ENCODE measurements at places on chromosomes 11 and 22.

- peak; percentile 48 for DNase-seq
These were observed 6.5 kb upstream of the SPON1 start for GRCh38 chr11:13955971-13956421.

DNA sequence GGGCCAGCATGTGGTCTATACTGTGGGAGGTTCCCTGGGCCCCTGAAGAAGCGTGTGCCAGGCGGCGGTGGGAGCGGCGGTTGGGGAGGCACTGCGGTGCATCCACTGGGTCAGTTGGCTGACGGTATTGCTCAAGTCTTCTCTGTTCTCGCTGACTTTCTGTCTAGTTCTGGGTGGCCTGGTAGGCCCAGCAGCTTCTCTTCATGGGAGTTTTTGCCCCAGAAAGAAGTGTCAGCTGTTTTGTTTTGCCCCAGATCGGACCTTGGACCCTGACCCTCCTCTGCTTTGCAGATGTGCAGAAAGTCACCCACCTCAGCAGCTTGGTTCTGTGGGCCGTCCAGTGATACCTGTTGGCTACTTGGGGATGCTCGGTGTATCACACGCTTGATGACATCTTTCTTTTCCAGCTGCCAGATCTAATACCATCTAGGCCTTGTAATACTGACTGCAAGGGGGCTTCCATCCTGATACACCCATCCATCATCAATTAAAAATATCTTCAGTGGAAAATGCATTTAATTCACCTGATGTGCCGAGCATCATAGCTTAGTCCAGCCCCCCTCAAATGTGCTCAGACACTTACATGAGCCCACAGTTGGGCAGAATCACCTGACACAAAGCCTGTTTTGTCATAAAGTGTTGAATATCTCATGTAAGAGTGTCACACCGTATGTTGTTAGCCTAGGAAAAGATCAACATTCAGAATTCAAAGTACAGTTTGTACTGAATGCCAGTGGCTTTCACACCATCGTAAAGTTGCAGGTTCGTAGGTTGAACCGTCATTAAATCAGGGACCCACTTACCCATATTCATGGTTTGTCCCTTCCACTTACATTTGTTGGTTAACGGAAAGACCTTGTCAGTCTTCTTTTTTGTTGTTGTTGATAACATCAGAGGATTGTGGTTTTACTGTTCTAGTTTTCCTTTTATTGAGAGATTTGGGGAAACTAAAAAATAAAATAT, 13.9 kb downstream of the ZBED4 start:
- DNase-seq: no peak

- DNase-seq: no peak
These were observed 33.1 kb upstream of the IPO7 start for GRCh38 chr11:9351321-9351881.

- no peak for DNase-seq
These were observed 66.6 kb downstream of the TP53I11 start for GRCh38 chr11:44884056-44884455.

DNA sequence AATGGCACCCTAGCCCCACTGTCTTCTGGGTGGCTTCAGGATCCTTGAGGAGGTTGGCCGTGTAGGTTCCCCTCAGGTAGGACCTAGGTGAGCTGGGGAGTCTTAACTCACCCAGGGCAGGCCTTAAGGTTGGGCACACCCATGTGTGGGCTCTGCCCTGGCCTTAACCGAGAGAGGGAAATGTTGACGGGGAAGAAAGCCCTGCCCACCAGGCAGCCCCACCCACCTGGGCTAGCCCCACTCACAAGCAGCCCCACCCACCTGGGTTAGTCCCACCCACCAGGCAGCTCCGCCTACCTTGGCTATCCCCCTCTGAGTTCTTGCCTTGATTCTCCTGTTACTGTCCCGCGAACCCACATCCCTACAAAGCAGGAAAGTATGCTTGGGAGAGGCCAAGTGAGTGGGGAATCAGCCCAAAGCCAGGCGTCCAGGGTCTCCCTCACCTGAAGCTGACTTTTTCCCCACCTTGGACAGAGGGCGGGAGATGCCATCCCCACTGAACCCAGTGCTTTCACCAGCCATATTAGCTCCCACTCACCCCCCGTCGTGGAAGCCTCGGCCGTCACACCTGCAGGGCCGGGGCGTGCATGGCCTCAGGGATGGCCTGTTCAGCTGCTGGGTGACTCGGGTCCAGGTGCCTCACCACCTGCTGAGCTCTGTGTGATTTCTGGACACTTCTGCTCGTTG, at the start of gene MYEOV:
Gene MYEOV (plus strand): TSS at position 337 of the 687 bp plus-strand sequence. CDS start 1,200 bp downstream, outside the sequence.
- peak; percentile 92 for DNase-seq

DNA sequence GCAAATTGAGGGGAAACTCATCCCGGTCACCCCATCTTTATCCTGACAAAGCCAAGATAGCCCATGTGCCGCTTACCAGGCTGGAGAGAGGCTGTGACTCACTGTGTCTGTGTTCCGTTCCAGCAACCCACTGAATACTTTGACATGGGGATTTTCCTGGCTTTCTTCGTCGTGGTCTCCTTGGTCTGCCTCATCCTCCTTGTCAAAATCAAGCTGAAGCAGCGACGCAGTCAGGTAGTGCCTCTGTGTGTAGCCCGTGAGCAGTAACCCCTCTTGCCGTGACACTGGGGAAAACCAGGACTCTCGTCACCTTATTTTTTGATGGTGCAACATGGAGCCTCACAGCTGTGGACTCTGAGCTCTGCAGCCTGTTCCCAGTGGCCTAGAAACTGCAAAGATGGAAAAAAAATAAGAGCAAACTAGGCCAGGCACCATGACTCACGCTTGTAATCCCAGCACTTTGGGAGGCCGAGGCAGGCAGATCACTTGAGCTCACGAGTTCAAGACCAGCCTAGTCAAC, 16.9 kb downstream of the C22orf31 start:
- no peak for DNase-seq

DNA sequence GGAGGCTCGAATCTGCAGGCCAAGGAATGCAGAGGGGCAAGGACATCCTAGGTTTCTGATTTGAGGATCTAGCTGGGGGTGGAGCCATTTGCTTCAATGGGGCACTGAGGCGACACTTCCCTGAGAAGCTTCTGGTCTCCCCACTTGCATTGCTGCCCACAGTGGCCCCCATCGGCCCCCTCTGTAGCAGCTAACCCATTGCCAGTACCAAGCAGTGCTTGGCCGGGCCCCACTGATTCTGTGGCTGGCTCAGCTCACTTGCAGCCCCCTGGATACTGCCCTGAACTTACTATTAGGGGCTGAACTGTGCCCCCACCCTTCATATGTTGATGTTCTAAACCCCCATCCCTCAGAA, 42.9 kb upstream of the SHISAL1 start:
- DNase-seq: no peak

- DNase-seq: peak; percentile 99
These were observed 58.3 kb downstream of the MYH9 start for GRCh38 chr22:36329254-36330078.

All from SW480 (cell line).